ENCODE measurements at places on chromosomes 1 and 21.

DNA sequence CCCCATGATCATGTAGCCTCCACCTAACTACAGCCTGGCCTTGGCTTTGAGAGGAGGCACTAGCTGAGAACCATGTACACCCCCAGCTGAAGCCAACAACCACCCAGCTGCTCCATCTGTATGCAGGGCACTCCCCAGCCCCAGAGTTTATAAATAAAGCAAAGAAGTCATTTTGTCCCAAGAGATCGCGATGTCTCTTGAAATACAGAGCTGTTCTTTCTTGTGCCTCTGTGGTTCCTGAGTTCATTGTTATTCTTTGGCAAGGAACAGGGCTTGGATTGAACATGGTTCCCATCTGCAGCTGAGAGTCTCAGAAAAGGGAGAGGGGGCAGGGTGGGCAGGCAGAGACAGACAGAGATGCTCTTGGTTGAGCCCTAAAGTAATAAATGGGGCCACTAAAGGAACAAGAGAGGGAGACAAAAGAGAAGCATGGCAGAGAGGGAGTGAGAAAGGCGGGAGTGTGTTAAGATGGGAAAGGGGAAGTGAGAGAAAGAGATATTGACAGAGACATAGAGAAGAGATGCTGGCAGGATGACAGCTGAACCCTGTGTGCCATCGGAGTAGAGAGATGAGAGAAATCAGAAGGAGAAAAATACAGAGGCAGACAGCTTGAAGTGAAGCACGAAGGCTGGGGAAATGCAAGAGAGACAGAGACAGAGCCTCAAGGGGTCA is 63.3 kb downstream of the TNR start:
- DNase-seq, result peak; percentile 84

GRCh38 chr1:240500647-240501046 is 111.3 kb downstream of the GREM2 start:
- no peak for DNase-seq

- no peak for DNase-seq
Observed at GRCh38 chr21:15004721-15005370, 60.0 kb downstream of the NRIP1 start.

DNA sequence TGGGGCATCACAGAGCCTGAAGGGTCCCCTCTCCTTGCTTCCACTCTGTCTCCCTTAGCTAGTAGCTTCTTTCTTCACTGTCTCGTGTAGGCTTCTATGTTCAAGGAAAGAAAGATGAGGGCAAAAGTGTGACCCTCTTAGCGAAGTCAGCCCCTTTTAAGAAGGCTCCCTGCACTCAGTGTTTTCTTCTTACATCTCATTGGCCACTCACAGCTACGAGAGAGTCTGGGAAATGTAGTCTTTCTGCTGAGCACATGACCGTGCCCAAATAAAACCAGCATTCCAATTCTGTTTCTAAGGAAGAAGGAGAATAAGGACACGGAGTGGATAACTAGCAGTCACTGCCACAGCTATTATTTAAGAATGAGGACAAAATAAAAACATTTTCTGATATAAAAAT is 104.9 kb upstream of the TNR start:
- peak; percentile 43 for DNase-seq

GRCh38 chr21:14718951-14719350 is 172.8 kb upstream of the SAMSN1 start:
- DNase-seq, result no peak

GRCh38 chr1:93605026-93605568 is 76.5 kb downstream of the BCAR3 start:
- DNase-seq, result no peak

DNA sequence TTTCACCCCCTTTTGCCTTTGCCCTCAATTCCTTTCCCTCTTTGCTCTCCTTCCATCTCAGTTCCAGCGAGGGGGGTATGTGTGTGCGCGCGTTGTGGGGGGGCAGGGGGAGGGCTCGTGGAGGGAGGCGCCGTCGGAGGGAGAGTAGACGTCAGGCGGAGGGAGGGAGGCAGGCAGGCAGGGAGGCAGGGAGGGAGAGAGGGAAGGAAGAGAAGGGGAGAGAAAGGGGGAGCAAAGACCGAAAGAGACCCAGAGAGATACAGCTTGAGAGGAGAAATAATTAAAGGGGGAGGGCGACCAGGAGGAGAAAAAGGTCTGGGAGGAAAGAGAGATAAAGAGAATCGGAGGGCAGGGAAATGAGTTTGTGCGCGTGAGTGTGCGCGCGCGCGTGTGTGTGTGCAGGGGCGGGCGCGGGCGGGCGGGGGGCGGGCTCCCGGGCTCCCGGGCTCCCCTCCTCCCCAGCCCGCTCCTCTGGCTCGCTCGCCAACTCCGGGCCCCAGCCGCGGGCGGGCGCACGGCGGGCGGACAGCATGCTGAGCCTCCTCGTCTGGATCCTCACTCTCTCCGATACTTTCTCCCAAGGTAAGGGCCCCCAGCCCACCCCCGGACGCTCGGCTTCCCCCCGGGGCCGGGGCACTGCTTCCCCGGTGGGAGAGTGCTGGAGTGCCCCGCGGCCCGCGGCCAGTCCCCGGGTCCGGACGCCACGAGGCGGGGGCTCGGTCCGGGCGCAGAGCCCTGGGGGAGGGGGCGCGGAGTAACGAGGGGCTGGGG is at the start of gene KIRREL1:
Gene KIRREL1, plus strand, starts transcription at position 499 of the 771 bp plus-strand sequence. Its CDS starts 32 bp downstream, at position 531.
- DNase-seq, result no peak

GRCh38 chr1:200302192-200302920 is 107.5 kb downstream of the ZNF281 start:
- DNase-seq, result peak; percentile 42

- DNase-seq, result no peak
Observed at GRCh38 chr1:200073286-200073637, 45.8 kb downstream of the NR5A2 start.

DNA sequence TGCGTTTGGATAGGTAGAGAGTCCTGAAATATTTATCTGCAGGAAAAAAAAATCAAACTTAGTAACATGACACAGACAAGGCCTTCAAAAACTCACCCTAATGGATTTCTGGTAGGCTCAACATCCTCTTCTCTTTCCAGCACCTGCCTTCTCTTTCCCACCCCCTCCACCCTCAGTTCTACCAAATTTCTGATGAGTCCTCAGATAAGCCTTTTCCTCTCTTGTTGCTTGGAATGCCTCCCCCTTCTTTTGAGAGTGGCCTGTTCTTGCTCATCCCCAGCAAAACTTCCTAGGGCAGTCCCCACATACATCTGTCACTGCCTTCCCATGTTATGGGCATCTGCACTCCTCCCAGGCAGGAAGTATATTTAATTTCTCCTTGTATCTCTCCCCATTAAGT is 7.6 kb upstream of the LBR start:
- DNase-seq, result no peak

Measured in hippocampal formation (tissue), 2 donors.